ENCODE measurements at places on chromosomes 6 and 20.
A peak's percentile ranks its signal among the peaks of the same experiment; 100 is the strongest.

GRCh38 chr20:20814685-20815084 lies 102.2 kb upstream of the RALGAPA2 start:
- DNase-seq, result no peak

DNA sequence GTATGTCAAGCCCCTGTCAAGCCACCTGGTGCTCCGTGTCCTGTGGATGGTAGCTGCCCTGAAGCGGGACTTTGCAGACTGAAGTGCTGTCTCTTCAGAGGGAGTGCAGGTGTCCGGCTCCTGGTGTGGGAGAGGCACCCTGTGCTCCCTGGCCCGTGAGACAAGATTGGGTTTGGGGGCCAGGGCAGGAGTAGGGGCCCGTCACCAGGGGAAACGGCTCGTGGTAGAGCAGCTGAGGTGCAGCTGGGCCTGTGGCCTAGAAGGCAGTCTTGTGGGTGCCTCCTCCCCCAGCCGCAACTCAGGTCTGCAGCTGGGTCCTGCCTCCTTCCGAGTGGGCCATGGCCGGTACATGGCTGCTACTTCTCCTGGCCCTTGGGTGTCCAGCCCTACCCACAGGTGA lies at the start of gene PTCRA:
TSS of gene PTCRA (plus strand) at position 322 of the 400 bp plus-strand sequence. CDS start at position 339, 17 bp downstream.
- DNase-seq, result no peak

DNA sequence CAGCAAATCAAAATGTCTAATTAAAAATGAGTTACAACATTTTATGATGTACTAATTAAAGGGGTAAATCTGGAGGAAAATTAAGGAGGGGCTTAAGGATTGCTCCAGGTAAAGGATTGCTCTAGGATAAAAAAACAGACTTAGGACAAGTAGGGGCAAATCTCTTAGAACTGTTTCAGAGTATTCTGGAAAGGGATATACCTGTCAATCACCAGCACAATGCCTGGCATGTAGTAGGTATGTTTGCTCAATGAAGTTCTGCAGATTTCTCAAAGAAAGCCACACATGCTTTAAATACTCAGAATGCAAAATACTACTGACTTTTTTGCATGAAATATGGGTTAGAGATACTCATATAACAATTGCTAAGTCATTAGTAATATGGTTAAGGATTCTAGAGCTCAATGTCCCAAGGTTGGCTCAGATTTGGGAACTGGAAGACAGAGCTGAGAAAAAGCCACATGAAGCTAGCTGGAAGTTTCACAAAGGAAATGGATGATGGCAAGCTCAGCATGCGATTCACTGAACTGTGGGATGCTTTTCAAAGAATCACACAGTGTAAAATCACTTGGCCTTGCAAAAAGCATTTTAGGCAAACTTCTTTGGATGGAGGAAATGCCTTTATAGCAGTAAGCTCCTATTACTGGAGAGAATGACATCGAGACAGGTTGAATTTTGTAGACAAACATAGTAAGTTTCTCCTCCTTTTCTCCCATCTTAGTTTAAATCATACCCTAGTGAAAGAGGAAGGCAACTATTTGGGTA lies 72.8 kb downstream of the MAP3K5 start:
- DNase-seq, result peak; percentile 12

GRCh38 chr6:158073776-158074175 lies 92.1 kb downstream of the SYNJ2 start:
- no peak for DNase-seq

GRCh38 chr6:45326698-45327417 lies 1.3 kb upstream of the RUNX2 start:
- DNase-seq, result no peak

- no peak for DNase-seq
These were observed 130.9 kb upstream of the PTPN1 start for GRCh38 chr20:50379049-50379990.

- DNase-seq, result no peak
These were observed 17.3 kb downstream of the PPP1R10 start for GRCh38 chr6:30599625-30600324.

All from germinal center (tissue), 1 donor.